ENCODE measurements at places on chromosomes 6 and 20. TPM values are rescaled to one million over a fixed set of nuclear protein-coding genes. Genes with fewer than 3 reads are reported as not detected.

PRSS35 gene
- 0.29 TPM for total RNA-seq

BHLHE23 gene
- total RNA-seq: not detected

GSTA1 gene
- total RNA-seq: not detected

EYA4 gene
- 2.9 TPM for total RNA-seq

RHAG gene
- total RNA-seq: 0.42 TPM

MACROD2 gene
- total RNA-seq: 2.7 TPM

PHACTR2 gene
- 127 TPM for total RNA-seq

TMEM151B gene
- total RNA-seq: 0.98 TPM

MEI4 gene
- 0.17 TPM for total RNA-seq

FNDC11 gene
- total RNA-seq: 0.39 TPM

GMPR gene
- total RNA-seq: 62.1 TPM

C6orf141 gene
- total RNA-seq: 2.4 TPM

GGTLC1 gene
- not detected for total RNA-seq

NTSR1 gene
- total RNA-seq: 0.83 TPM

ZDHHC14 gene
- total RNA-seq: 7.1 TPM

PDYN gene
- total RNA-seq: not detected

SIRPB1 gene
- under 0.01 TPM for total RNA-seq

PTK6 gene
- total RNA-seq: 0.06 TPM

THEMIS gene
- total RNA-seq: 0.83 TPM

CAGE1 gene
- total RNA-seq: not detected

FOXA2 gene
- not detected for total RNA-seq

CRISP3 gene
- total RNA-seq: 1.2 TPM

HLA-DMB gene
- total RNA-seq: 9.9 TPM

WFDC10B gene
- not detected for total RNA-seq

XKR7 gene
- total RNA-seq: not detected

FOXF2 gene
- total RNA-seq: 66.6 TPM

SAMD3 gene
- total RNA-seq: 0.39 TPM

LY6G6D gene
- not detected for total RNA-seq
